ENCODE measurements at places on chromosomes 11 and 22.

DNA sequence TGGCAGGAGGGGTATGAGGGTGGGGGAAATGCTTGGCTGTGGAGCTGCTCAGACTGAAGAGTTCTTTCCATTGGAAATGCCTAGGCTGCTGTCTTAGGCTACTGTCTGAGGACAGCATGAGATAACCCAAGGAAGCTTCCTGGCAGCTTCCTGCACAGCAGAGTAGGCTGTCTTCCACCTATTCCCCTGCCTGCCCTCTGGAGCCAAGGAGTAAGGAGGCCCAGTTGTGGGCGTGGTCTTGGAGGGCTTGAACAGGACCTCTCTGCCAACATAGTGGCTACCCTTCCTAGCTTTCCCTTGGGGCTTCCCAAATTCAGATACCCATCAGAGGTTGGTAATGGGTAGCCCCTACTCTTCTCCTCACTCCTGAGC, 25.9 kb downstream of the PHLDB1 start:
- no peak for DNase-seq

DNA sequence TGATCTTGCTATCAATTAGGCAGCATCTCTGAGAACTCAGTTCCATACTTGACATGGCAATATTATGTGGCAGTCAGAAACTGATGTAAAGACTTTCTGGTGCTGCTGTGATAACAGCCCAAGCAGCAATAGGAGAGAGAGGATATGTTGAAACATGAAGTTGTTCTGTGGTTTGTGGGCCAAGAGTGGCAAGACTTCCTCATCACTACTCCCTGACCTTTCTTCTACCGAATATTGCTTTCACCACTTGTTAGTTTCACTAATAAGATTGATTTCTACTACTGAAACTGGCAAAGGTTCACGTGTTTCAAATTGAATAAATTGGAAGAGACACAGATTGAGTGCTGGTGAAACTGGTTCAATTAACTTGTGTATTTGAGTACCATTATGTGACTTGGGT, 852.6 kb upstream of the RAG2 start:
- no peak for DNase-seq

DNA sequence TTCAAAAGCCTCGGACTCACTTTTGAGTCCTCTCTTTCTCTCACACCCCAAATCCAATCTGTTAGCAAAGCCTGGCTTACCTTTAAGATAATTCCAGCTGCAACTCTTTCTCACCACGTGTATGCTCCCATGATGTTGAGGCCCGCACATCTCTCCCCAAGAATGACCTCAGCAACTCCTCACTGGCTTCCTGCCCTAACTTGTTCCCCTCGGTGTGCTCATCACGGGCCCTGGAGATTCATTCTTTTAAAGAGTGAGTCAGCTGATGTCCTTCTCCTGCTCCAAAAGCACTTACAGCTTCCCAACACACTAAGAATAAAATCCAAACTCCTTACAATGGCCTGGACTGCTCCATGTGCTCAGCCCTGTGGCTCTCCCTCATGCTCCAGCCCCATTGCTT, 1041.3 kb downstream of the OPCML start:
- no peak for DNase-seq

DNA sequence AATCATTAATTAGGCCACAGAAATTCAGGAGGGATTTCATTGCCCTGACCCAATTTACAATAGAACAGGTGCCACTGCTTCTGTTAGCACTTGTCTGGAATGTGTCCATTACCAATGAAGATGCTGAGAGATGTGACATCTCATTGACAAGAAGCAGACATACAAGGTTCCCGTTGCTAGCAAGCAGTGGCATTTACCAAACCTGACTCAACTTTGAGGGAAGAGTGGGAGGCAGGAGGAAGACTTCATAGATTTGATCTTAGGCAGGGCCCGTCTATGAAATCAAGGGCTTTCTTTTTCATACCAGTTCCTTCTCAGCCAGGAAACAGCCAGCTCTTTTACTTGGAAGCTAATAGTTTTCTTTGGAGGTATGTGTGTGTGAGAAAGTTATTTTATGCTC, 280.2 kb downstream of the NELL1 start:
- no peak for DNase-seq

DNA sequence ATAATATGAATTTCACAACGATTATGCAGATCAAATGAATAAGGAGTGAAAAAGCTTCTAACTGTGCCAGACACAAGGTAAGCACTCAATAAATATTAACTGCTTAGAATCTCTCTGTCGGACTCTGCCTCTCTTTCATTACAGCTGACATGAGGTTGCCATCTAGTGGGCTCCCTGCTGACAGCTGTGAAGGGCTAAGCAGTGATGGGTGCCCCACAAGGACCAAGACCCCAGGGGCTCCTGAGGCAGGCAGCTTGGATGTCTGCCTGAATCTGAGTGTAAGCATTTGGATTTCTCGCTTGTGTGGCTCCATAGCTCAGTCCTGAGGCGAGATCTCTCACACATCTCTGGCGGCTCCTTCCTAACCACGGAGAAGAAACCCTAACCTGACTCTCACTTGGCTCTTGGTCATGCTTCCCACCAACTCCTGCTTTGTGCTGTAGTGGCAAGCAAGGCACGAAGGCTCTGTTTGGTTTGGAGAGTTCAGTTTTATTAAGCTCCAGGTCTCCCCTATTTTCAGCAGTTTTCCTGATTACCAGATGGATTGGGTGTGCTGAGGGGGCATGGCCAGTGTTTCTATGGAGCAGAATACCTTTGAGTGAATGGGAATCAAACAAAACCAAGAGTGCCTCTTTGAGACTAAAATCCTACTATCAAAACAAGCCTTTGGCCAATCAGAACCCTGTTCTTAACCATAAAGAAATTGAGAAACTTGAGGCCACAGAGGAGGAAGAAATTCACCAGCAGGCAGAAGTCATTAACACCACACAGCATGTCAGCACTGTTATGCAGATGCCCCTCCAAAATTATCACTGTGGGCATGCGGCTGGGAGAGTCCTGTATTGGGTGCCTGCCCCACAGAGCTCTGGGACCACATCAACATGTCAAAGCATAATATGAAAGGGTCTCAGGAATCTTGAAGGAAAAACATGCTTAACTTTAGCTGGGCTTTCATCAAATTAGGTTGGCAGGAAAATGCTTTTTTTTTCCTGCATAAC, 152.8 kb upstream of the NTM start:
- no peak for DNase-seq

GRCh38 chr11:2570841-2571597, 126.2 kb downstream of the KCNQ1 start:
- no peak for DNase-seq

GRCh38 chr11:76807206-76807875, 24.2 kb downstream of the TSKU start:
- peak; percentile 77 for DNase-seq

- no peak for DNase-seq
These were observed 402.3 kb downstream of the BRD1 start for GRCh38 chr22:49425356-49425755.

- no peak for DNase-seq
These were observed 18.4 kb upstream of the CTSD start for GRCh38 chr11:1782031-1782590.

- DNase-seq, result no peak
These were observed 6.0 kb downstream of the KREMEN1 start for GRCh38 chr22:29078869-29079207.

- DNase-seq, result no peak
These were observed 453 bp downstream of the BATF2 start for GRCh38 chr11:64996327-64996709.

- no peak for DNase-seq
These were observed 38.3 kb upstream of the CEP295 start for GRCh38 chr11:93623179-93623578.

- no peak for DNase-seq
These were observed 419.7 kb upstream of the CNTN5 start for GRCh38 chr11:98600786-98601773.

All from T1000 (cell line).